Endothelial cell of umbilical vein (primary cell): ENCODE measurements at places on chromosomes 12 and 14.

GRCh38 chr12:47238669-47239114, 158.9 kb upstream of the AMIGO2 start:
- no peak for DNase-seq

GRCh38 chr14:96145116-96145864, 59.3 kb upstream of the BDKRB2 start:
- peak; percentile 53 for DNase-seq

GRCh38 chr12:118925407-118925806, 55.9 kb upstream of the SRRM4 start:
- DNase-seq, result no peak

- no peak for DNase-seq
Observed at GRCh38 chr12:23952071-23952470, 2.6 kb upstream of the SOX5 start.

DNA sequence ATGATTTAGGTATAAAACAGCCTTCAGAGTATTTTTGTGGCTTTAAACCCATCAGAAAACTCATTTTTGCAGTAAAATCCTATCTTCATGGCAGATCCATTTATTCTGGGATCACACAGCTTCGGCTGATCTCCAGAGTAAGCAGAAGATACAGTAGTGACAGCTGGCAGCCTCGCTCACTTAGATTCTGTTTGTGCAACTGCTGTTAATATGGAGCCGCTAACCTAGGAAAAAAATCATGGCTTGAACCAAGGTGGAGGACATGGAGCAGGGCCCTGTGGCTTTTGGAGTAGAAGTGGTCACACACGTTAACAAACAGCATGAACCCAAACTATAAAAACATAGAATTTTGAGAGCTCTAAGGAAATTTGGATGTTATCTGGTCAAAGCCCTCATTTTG, 137.2 kb upstream of the ARHGAP5 start:
- no peak for DNase-seq
